ENCODE measurements at places on chromosomes 1 and 21. TPM values are rescaled to one million over a fixed set of nuclear protein-coding genes. Genes with fewer than 3 reads are reported as not detected.

The ZBED6 gene
- total RNA-seq = 13.8 TPM

The S100A1 gene
- total RNA-seq = 12.4 TPM

The HSD3B2 gene
- total RNA-seq = not detected

The OR2T35 gene
- total RNA-seq = not detected

The L1TD1 gene
- not detected for total RNA-seq

The KDF1 gene
- not detected for total RNA-seq

The LINGO4 gene
- not detected for total RNA-seq

- H3K4me3 ChIP-seq = no peak overlapping the region
- H3K27me3 ChIP-seq = no peaks in the 10 kb centered on the region
- H3K36me3 ChIP-seq = peaks cover 45% of the 10 kb centered on the region
Measured at GRCh38 chr1:19654386-19654785, 10.3 kb downstream of the NBL1 start.

- H3K4me3 ChIP-seq = no peak overlapping the region
- peak; percentile 29 for DNase-seq
- H3K36me3 ChIP-seq = no peaks in the 10 kb centered on the region
- no peak overlapping the region for H3K27ac ChIP-seq
- no peaks in the 10 kb centered on the region for H3K4me1 ChIP-seq
- no peaks in the 10 kb centered on the region for H3K27me3 ChIP-seq
Measured at GRCh38 chr1:201222125-201222524, 31.5 kb downstream of the IGFN1 start.

- H3K27ac ChIP-seq = no peak overlapping the region
- H3K27me3 ChIP-seq = no peaks in the 10 kb centered on the region
- peaks cover 3% of the 10 kb centered on the region for H3K4me1 ChIP-seq
- H3K4me3 ChIP-seq = no peak overlapping the region
- no peak for DNase-seq
- H3K36me3 ChIP-seq = no peaks in the 10 kb centered on the region
Measured at GRCh38 chr1:61612602-61613001, 112.3 kb downstream of the TM2D1 start.

DNA sequence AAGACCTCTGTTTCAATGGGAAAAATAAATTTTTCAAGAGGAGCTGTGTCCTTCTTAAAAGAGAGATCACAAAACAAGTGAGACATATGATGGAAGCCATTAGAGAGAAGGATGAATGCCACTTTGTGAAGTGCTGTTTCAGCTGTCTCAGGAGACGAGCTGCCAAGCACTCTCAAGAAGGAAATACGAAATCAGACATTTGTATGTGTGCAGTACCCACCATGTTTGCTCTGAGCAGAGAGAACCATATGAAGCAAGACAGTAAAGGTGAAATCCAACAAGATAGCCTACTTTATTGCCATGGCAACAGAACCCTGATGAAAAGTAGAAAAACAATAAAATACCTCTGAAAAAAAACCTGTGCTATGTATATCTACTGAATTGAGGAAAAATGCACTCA lies 168.1 kb downstream of the AMY1C start:
- H3K27ac ChIP-seq = no peak overlapping the region
- no peaks in the 10 kb centered on the region for H3K36me3 ChIP-seq
- no peak overlapping the region for H3K4me3 ChIP-seq
- no peaks in the 10 kb centered on the region for H3K27me3 ChIP-seq

DNA sequence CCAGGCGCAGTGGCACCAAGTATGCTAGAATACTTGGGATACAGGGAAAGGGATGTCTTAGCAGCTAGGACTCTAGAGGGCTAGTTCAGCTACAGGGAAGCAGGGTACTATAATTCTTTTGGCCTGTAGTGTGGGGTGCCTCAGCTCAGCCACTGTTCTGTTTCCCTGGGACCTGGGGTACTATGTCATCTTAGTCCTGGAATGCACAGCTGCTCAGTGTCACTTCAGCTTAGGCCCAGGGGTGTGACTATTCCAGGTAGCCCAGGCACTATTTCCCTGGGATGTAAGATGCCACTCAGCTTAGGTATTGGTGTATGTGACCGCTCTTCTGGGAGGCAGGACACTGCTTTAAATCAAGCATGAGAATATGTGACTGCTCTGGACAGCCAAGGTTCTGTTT lies 34.1 kb downstream of the RGSL1 start:
- H3K27ac ChIP-seq = no peak overlapping the region
- no peaks in the 10 kb centered on the region for H3K36me3 ChIP-seq
- H3K27me3 ChIP-seq = no peaks in the 10 kb centered on the region
- no peaks in the 10 kb centered on the region for H3K4me1 ChIP-seq
- no peak for DNase-seq
- no peak overlapping the region for H3K4me3 ChIP-seq

GRCh38 chr1:66371233-66372005 lies 162.5 kb upstream of the SGIP1 start:
- no peaks in the 10 kb centered on the region for H3K27me3 ChIP-seq
- H3K4me3 ChIP-seq = no peak overlapping the region
- H3K4me1 ChIP-seq = peaks cover 11% of the 10 kb centered on the region
- DNase-seq = no peak

DNA sequence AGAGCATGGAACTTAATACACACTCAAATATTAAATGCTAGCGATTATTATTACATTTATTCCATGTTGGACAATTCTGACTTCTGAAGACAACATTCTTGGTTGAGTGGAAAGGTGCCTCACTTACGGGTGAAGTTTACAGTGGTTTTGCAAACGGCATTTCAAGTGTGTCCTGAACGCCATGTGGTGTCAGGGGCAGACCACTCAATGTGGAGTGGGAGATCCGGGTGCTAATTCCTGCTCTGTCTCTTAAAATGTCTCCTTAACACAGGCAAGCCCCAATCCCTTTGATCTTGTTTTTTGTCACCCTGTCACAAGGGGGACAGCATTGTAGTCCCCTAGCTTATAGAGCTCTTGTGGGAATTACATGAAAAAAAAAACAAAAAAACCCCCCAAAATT lies 5.6 kb upstream of the TDRD10 start:
- no peak overlapping the region for H3K27ac ChIP-seq
- peaks cover 16% of the 10 kb centered on the region for H3K4me1 ChIP-seq
- DNase-seq = no peak
- H3K4me3 ChIP-seq = no peak overlapping the region
- H3K27me3 ChIP-seq = peaks cover 42% of the 10 kb centered on the region

DNA sequence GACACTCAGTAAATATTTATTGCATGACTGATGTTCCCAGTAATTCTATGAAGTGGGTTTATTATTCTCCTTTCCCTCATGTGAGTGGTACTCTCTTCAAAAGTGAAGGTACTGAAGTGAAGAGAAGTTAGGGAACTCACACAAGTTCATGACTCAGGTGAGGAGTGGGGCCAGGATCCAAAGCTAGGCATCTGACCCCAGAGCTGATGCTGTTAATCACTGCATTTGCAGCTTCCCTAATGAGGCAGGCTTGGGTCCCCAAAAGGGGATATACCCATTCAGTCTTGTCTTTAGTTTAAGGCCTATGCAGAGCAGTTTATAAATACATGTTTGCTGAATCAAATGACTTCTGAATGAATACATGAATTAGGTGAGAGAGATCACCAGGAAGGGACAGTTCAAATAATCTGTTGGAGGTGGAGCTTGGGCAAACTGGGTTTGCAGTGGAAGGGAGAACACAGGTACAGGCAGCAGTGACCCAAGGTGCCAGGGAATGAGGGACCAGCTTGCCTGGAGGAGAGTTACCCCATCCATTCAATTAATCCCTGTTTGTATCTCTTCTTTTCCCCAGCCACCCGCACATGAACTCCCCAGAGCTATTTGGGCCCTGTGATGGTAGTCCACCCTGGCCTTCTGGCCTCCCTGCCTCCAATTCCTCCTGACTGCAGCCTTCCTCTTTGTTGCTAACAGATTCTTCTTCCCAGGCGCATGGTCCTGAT lies 2.0 kb downstream of the CD58 start:
- DNase-seq = peak; percentile 64
- peaks cover 22% of the 10 kb centered on the region for H3K4me1 ChIP-seq
- H3K27ac ChIP-seq = no peak overlapping the region
- H3K36me3 ChIP-seq = no peaks in the 10 kb centered on the region
- H3K4me3 ChIP-seq = no peak overlapping the region

- no peak overlapping the region for H3K4me3 ChIP-seq
- H3K4me1 ChIP-seq = no peaks in the 10 kb centered on the region
- no peak for DNase-seq
- no peaks in the 10 kb centered on the region for H3K27me3 ChIP-seq
- peaks cover 50% of the 10 kb centered on the region for H3K36me3 ChIP-seq
- no peak overlapping the region for H3K27ac ChIP-seq
Measured at GRCh38 chr1:42745851-42746250, 5.8 kb upstream of the CLDN19 start.

GRCh38 chr1:121418369-121419049 lies 233.7 kb downstream of the SRGAP2C start:
- H3K27ac ChIP-seq = no peak overlapping the region
- no peaks in the 10 kb centered on the region for H3K27me3 ChIP-seq
- no peaks in the 10 kb centered on the region for H3K4me1 ChIP-seq
- no peak for DNase-seq

GRCh38 chr1:98920441-98921110 lies 84.1 kb downstream of the PLPPR5 start:
- no peaks in the 10 kb centered on the region for H3K27me3 ChIP-seq
- no peak overlapping the region for H3K27ac ChIP-seq
- no peaks in the 10 kb centered on the region for H3K36me3 ChIP-seq
- DNase-seq = no peak
- H3K4me3 ChIP-seq = no peak overlapping the region
- H3K4me1 ChIP-seq = no peaks in the 10 kb centered on the region

DNA sequence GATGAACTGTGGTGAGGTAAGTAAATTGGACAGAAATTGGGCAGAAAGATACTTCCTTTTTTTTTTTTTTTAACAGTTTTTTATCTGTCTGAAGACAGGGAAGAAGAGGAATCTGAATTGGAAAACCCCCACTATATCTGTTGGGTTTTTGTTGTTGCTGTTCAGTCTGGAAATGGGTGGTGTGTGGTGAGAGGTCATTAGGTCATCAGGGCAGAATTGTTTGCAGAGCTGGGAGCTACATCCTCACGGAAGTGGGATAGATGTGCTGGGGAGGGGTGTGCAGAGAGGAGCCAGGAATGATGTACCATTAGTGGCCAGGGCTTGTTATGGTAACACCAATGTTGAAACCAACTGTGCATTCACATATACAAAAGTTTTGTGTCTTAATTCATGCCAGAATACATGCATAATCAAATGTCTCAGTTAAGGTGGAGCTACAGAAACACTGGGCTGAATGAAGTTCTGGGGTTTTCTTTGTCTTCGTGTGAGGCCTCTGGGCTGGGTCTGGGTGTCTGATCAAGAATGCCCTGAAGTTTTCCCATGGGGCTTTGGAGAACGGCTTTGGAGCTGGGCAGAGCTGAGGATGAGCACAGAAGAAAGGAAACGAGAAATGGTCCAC lies 12.4 kb downstream of the USP25 start:
- no peaks in the 10 kb centered on the region for H3K36me3 ChIP-seq
- no peak overlapping the region for H3K27ac ChIP-seq
- no peak overlapping the region for H3K4me3 ChIP-seq
- no peak for DNase-seq
- no peaks in the 10 kb centered on the region for H3K27me3 ChIP-seq

GRCh38 chr1:162892906-162893611 lies 32.1 kb upstream of the CCDC190 start:
- H3K36me3 ChIP-seq = no peaks in the 10 kb centered on the region
- H3K4me1 ChIP-seq = no peaks in the 10 kb centered on the region
- H3K4me3 ChIP-seq = no peak overlapping the region
- no peak overlapping the region for H3K27ac ChIP-seq
- H3K27me3 ChIP-seq = no peaks in the 10 kb centered on the region
- DNase-seq = no peak

DNA sequence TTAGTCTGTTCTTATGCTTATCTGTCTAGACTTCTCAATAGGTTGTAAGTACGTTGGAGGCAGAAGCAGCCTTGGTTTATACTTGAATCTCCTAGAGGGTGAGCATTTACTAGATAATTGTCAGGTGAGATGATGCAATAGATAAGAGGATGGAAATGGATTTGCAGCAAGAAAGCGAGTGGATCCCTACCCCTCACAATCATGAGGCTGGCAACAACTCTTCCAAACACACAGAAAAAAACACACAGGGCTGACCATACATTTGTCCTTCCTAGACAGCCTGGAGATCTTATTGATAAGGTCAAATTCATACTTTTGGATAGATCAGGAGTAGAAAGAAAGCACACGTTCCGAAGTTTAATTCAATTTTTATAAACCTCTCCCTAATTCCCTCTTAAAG lies 481.4 kb upstream of the CAMK1G start:
- H3K27ac ChIP-seq = no peak overlapping the region
- no peaks in the 10 kb centered on the region for H3K36me3 ChIP-seq

DNA sequence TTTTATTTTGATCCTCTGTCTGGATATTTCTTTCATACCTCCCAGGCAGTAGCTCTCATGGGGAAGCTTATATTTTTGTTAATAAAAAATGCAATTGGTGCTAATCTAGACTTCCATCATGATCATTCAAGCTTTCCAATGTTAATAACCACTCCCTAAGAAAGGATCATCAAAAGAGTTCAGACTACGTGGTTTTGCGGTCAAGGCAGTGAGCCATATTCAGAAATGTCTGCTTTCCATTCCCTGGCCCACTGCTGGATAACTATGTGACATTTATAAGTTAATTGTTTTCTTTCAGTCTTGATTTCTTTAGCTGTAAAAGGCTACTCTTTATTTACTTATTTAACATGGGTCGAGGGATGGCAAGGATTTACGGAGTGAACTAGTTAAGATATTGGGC lies 414.6 kb downstream of the LMO4 start:
- H3K4me3 ChIP-seq = no peak overlapping the region
- H3K27me3 ChIP-seq = no peaks in the 10 kb centered on the region
- DNase-seq = no peak
- no peaks in the 10 kb centered on the region for H3K4me1 ChIP-seq
- no peaks in the 10 kb centered on the region for H3K36me3 ChIP-seq

GRCh38 chr1:230083746-230084407 lies 16.8 kb downstream of the GALNT2 start:
- peak overlapping the region; percentile 84 for H3K27ac ChIP-seq
- peaks cover 55% of the 10 kb centered on the region for H3K4me1 ChIP-seq
- no peak for DNase-seq
- no peaks in the 10 kb centered on the region for H3K36me3 ChIP-seq
- no peak overlapping the region for H3K4me3 ChIP-seq

GRCh38 chr1:3562712-3563111 lies 48.6 kb downstream of the MEGF6 start:
- DNase-seq = no peak
- H3K4me3 ChIP-seq = no peak overlapping the region
- no peaks in the 10 kb centered on the region for H3K4me1 ChIP-seq
- H3K27me3 ChIP-seq = no peaks in the 10 kb centered on the region
- H3K27ac ChIP-seq = no peak overlapping the region

DNA sequence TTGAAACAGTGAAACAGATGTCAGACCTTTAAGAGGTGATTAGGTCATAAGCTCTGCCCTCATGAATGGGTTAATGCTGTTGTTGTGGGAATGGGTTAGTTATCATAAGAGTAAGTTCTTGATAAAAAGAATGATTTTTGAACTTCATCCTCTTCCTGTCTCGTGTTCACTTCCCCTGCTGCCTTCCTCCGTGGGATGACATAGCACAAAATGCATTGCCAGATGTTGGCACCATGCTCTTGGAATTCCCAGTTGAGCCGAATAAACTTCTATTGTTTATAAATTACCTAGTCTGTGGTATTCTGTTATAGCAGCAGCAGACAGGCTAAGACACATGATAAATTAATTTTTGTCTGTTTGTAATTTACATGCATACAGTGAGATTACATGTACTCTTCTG lies 112.0 kb upstream of the LRRC7 start:
- no peak for DNase-seq
- H3K27ac ChIP-seq = no peak overlapping the region
- H3K27me3 ChIP-seq = no peaks in the 10 kb centered on the region
- no peak overlapping the region for H3K4me3 ChIP-seq

All from esophagus muscularis mucosa (tissue), 4 donors.